ENCODE measurements at places on chromosomes 2 and 18. TPM values are rescaled to one million over a fixed set of nuclear protein-coding genes. Genes with fewer than 3 reads are reported as not detected.

ANKRD23 gene
- 5.5 TPM for total RNA-seq

FBXO48 gene
- total RNA-seq: 0.92 TPM

NEB gene
- 0.55 TPM for total RNA-seq

UGGT1 gene
- 24.6 TPM for total RNA-seq

ARHGEF33 gene
- 0.10 TPM for total RNA-seq

SEPTIN2 gene
- total RNA-seq: 139 TPM

UGT1A4 gene
- not detected for total RNA-seq

PSMA8 gene
- total RNA-seq: 0.20 TPM

GKN1 gene
- total RNA-seq: not detected

GALNT3 gene
- 0.17 TPM for total RNA-seq

IL36A gene
- total RNA-seq: not detected

RNF125 gene
- total RNA-seq: 3.4 TPM

GCG gene
- total RNA-seq: not detected

RAB6C gene
- total RNA-seq: 0.25 TPM

CPLX4 gene
- total RNA-seq: not detected

RSAD2 gene
- 4.8 TPM for total RNA-seq

PTMA gene
- 207 TPM for total RNA-seq

PDCD1 gene
- 1.4 TPM for total RNA-seq

PTPRM gene
- 100 TPM for total RNA-seq

OR6B2 gene
- total RNA-seq: not detected

DYNC2LI1 gene
- 8.1 TPM for total RNA-seq

UGT1A6 gene
- total RNA-seq: not detected

IGFBP2 gene
- total RNA-seq: 50.7 TPM

CFAP65 gene
- total RNA-seq: not detected

SERPINB10 gene
- not detected for total RNA-seq

RAB17 gene
- total RNA-seq: 3.2 TPM

MTCL1 gene
- total RNA-seq: 6.7 TPM

RAD51AP2 gene
- 0.10 TPM for total RNA-seq

SERPINB12 gene
- not detected for total RNA-seq

HOXD13 gene
- total RNA-seq: not detected

C2orf15 gene
- total RNA-seq: 0.30 TPM

TMEM247 gene
- not detected for total RNA-seq

TNFRSF11A gene
- total RNA-seq: 1.2 TPM

EHD3 gene
- 32.4 TPM for total RNA-seq

PKP4 gene
- total RNA-seq: 70.4 TPM

AP1S3 gene
- 0.50 TPM for total RNA-seq

VSNL1 gene
- total RNA-seq: 18.6 TPM

UGT1A8 gene
- total RNA-seq: not detected

TEX44 gene
- not detected for total RNA-seq

KIF5C gene
- total RNA-seq: 0.52 TPM

SAP130 gene
- 16.8 TPM for total RNA-seq

FSHR gene
- total RNA-seq: 0.20 TPM

TMEM178A gene
- 3.2 TPM for total RNA-seq

GRB14 gene
- total RNA-seq: 27.8 TPM

LYPD1 gene
- total RNA-seq: not detected

All from left ventricle myocardium superior (tissue), 1 donor.